Stimulated activated CD4-positive, alpha-beta T cell treated with anti-CD3 and anti-CD28 coated beads, Interleukin-12 subunit alpha, Interleukin-12 subunit beta, amount 100 ng/mL, for 4 hours (primary cell): ENCODE measurements at places on chromosomes 11 and 22.

DNA sequence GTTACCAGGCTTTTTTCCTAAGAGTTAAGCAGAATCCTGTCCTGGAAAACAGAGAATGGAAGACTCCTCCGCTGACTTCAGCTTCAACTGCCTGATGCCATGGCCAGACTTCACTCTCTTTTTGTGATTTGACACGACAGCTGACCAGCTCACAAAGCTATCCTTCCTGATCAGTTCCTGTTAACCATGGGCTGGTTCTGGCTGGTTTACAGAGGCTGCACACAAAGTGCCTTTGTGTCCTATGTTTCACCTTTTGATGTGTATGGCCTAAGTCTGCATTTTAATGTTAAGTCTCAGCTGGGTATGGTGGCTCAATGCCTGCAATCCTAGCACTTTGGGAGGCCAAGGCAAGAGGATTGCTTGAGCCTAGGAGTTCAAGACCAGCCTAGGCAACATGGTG, 11.1 kb downstream of the FOLR3 start:
- DNase-seq: no peak

GRCh38 chr22:35292786-35293185, 6.9 kb upstream of the TOM1 start:
- no peak for DNase-seq

DNA sequence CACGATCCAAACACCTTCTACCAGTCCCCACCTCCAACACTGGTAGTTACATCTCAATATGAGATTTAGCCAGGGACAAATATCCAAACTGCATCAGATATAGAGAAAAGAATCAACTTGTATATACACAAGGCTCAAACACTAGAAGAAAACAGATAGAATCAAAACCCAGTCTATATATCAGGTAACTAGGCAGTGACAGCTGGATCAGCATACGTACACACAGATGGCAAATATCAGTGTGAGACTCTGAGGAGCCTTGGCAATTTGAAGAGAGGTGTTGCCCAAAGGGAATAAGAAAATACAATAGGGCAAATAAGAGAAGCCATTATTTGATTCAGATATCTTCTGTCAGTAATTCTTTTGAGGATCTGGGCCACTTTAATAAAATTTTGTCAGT, 951.3 kb upstream of the CHORDC1 start:
- DNase-seq: no peak

DNA sequence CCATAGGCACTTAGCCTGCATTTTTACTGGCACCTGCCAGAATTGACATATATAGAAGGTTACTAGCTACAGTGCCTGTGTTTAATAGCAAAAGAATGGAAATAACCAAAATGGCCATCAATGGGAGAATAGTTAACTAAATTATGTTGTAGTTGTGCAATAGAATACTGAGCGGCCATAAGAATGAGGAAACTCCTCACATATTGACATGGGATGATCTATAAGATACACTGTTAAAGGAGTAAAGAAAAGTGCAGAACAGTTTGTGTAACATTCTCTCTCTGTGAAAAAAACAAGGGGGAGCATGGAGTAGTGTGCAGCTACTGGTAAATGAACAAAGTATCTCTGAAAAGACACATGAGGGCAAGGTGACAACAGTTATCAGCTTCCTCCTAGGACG, 21.5 kb downstream of the ARAP1 start:
- DNase-seq: no peak

GRCh38 chr22:32473388-32473952, 1.1 kb upstream of the FBXO7 start:
- no peak for DNase-seq

- no peak for DNase-seq
Measured at GRCh38 chr11:60995798-60996197, 24.3 kb downstream of the CD6 start.

DNA sequence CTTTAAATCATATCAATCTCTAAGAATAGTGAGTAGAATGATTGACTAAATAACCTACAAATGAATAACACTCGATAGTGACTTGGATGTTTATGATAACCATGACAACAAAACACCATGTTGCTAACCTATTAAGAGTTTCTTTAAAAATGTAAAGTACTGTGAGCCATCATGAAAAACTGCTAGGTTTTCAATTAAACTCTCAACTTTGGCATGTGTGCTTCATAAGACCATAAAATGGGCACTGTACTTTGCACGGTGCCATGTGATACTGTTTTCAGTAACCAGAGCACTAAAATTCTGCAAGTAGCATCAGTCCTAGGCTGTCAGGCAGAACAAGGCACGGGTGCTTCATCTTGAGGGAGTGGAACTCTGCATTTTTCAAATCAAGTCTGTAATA, 96.2 kb upstream of the TRIM77 start:
- no peak for DNase-seq

- DNase-seq: no peak
Measured at GRCh38 chr11:13098063-13098462, 88.9 kb downstream of the RASSF10 start.

- no peak for DNase-seq
Measured at GRCh38 chr22:39471381-39472141, 14.7 kb downstream of the MGAT3 start.

GRCh38 chr11:16603245-16603644, 135.2 kb upstream of the C11orf58 start:
- no peak for DNase-seq

DNA sequence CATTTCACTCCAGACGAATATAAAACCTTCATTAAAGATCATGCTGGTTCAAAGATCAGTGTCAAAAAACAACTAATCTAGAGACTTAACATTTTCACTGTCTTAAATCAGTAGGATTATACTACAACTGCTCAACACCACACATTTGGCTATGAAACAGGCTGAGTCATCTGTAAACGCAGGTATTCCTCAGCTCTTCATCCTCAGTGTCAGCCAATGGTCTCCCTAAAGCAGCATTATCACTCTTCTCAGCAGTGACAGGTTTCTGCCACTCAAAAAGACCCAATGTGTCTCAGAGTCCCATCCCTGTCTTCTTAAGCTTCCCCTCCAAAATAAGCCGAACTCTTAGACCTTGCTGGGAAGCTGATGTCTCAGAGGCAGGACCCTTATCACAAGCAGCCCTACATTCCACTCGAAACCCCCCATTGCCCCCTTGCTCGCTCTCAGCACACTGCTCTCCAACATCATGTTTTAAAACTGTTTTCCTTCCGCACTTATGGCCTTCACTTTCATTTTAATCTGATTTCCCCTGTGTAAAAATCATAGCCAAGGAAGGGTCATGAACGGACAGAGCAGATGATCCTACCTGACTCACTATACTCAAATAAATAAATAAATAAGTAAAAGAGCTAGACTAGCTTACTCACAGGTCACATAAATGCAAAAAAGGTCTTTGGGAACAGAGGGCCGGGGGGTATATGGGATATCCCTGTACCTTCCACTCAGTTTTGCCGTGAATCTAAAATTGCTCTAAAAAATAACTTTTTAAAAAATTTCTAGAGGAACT, 23.0 kb downstream of the CDON start:
- no peak for DNase-seq

GRCh38 chr11:66026017-66026529, at the start of gene CATSPER1:
Gene CATSPER1 (minus strand): TSS chr11:66026479. CDS start chr11:66026379, 100 bp downstream.
- no peak for DNase-seq

GRCh38 chr11:67456068-67456705, 1.0 kb downstream of the CABP4 start:
- DNase-seq: no peak

- no peak for DNase-seq
Measured at GRCh38 chr11:110097459-110098012, 4.3 kb downstream of the ZC3H12C start.

GRCh38 chr11:115544422-115544948, 40.3 kb upstream of the CADM1 start:
- no peak for DNase-seq

DNA sequence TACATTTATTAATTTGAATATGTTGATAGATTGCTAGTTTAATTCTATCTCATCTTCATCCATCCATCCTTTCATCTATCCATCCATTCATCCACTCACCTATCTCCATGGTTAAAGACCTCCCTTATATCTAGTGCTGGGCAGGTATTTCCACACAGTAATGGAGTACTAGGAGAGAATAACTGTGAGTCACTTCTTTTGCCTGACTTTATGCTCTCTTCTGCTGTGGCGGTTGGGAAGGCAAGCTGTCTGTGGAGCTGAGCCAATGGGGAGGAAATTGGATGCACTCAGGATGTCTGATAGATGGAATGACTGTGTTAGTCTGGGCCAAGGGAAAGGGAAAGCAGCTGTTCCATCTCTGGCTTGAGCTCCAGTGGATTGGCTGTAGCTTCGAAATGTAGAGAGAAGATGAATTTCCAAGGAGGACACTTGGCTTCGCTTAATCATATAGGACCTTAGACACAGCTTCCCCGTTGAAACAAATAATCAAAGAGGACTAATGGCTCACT, 60.3 kb downstream of the NELL1 start:
- DNase-seq: no peak

GRCh38 chr22:39457556-39458443, 988 bp downstream of the MGAT3 start:
- no peak for DNase-seq

DNA sequence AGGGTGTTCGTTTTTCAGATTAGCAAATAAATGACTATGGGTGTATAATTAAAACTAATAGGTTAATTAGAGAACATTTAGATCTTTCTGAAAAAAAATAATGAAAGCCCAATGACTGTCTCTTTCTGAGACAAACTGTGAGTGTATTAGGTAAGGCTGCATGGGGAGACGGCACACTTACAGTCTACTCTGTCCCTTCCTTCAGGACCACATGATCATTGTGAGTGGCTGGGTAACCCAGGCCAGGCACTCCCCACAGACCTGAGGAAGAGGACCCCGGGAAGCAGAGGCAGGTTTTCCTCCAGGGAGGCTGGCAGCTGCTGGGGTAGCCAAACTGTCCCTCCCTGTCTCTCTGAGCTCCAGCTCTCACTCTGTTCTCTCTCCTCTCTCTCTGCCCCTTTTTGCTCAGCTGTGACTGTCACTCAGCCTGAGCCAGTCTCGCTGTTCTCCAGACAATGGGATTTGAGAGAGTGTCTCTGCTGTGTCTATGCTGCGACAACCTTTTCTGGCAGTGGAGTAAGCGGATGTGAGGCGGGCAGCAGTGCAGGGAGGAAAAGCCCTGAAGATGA, 83.1 kb upstream of the NCAM1 start:
- DNase-seq: no peak

DNA sequence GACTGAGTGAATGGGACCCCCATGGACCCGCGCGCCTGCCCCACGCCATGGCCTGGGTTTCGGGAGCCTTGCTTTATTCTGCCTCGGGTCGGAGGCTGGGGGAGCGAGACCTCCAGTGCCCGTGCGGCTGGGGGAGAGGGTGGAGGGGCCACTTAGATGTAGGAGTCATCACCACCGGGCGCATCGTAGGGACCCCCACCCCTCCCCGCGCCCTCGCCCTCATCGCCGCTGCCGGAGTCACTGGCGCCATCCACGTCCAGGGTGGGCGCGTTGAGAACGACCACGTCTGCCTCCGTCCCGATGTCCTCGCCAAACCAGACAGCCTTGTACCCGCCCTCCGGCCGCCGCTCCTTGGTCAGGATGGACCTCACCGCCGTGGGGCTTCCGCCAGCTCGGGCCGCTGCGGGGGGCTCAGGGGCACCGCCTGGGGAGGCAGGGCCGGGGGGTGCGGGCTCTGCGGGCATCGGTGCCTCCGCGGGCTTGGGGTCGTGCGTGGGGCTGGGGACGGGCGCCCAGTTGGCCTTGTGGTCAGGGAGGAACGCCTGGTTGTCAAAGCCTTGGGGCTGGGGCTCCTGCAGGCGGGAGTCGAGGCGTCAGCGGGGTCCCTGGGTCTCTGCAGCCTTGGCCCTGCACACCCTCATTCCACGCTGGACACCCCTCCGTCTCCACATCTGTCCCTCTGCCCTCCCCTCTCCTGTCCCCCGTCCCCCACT, 1.6 kb upstream of the IRF7 start:
- no peak for DNase-seq

- DNase-seq: no peak
Measured at GRCh38 chr11:46249103-46249937, 28.1 kb upstream of the CREB3L1 start.

- DNase-seq: peak; percentile 82
Measured at GRCh38 chr11:34174412-34175041, 69.1 kb downstream of the NAT10 start.

- DNase-seq: no peak
Measured at GRCh38 chr11:20112291-20113148, 47.8 kb downstream of the DBX1 start.

GRCh38 chr11:11135820-11136476, 217.1 kb downstream of the CSNK2A3 start:
- no peak for DNase-seq
